Type B pancreatic cell (in vitro differentiated cells): ENCODE measurements at places on chromosomes 13 and 19. TPM values are rescaled to one million over a fixed set of nuclear protein-coding genes. Genes with fewer than 3 reads are reported as not detected.

The GALP gene
- total RNA-seq: not detected in 2 replicates

- no peak overlapping the region for H3K27ac ChIP-seq
- peaks cover 27% of the 10 kb centered on the region for H3K4me1 ChIP-seq
- peaks cover 7% of the 10 kb centered on the region for H3K27me3 ChIP-seq
- H3K36me3 ChIP-seq: peaks cover 3% of the 10 kb centered on the region
- no peak overlapping the region for H3K4me3 ChIP-seq
Measured at GRCh38 chr13:33265133-33265532, 20.4 kb downstream of the STARD13 start.

The KLK11 gene
- total RNA-seq: 1.3 and 1.4 TPM in 2 replicates

The PCDH17 gene
- total RNA-seq: 12.1 and 16.6 TPM in 2 replicates

DNA sequence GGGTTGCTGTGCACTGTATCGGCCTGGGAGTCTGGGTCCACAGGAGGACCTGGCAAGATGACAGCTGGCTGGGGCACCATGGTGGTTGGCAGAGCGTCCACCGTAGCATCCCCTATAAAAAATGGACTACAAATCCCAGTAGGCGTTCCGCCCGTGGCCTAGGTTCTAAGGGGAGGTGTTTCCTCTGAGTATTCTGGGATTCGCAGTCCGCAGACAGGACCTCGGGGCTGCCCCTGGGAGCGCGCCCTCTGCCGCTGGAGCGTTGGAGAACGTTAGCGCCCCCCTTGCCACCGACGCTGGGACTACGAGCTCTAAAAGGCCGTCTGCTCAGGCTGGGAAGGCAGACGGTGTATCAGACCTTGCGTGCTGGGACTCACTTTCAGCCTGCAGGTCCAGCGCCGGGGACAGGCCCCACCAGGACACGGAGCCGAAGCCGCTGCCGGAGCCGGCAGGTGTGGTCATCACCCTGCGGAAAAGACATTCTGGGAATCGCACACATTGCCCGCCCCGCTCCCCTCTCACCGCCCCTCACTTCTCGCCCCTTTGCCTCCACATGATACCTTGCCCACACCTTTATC is 372 bp downstream of the DNAAF3 start:
- H3K27ac ChIP-seq: peak overlapping the region; percentile 98
- H3K36me3 ChIP-seq: no peaks in the 10 kb centered on the region
- peaks cover 9% of the 10 kb centered on the region for H3K4me1 ChIP-seq
- DNase-seq: no peak
- H3K4me3 ChIP-seq: peak overlapping the region; percentile 98
- H3K27me3 ChIP-seq: peaks cover 43% of the 10 kb centered on the region

- peaks cover 3% of the 10 kb centered on the region for H3K27me3 ChIP-seq
- H3K36me3 ChIP-seq: peaks cover 5% of the 10 kb centered on the region
- peaks cover 22% of the 10 kb centered on the region for H3K4me1 ChIP-seq
Measured at GRCh38 chr13:46797501-46798237, 708 bp upstream of the ESD start.

The ZNF99 gene
- not detected in 2 replicates for total RNA-seq

DNA sequence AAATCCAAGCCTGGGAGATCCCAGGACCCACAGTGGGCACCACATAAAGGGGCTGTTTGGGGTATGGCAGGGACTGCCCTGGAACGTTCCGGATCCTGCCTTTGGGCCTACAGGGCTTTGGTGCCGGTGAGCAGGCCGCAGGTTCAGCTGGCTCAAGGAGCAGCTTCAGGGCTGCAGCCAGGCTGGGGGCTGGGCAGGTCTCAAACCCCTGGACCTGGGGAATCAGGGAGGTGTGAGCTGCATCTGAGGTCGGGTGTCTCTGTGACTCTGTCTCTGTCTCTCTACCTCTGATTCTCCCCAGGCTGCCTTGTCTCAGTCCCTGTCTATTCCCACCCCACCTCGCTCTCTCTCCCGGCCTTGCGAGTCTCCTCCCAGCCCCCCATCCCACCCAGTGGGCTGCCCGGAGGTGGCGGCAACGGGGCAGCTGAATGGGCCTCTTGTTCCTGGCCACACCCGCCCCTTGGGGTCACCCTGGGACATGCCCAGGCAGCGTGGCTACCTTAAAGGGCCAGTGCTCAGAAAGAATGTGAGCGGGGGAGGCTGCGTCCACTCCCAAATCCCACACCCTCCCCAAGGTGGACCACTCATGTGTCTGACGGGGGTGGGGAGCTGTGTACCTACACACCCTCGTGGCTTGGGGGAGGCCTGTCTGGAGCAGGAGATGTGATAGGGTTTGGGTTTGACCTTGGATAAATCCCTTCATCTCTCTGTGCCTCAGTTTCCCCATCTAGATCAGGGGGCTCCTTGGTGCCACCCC is 31.1 kb downstream of the NFIC start:
- no peak for DNase-seq
- peaks cover 6% of the 10 kb centered on the region for H3K27me3 ChIP-seq
- H3K4me3 ChIP-seq: no peak overlapping the region
- no peak overlapping the region for H3K27ac ChIP-seq
- H3K36me3 ChIP-seq: no peaks in the 10 kb centered on the region
